ENCODE measurements at places on chromosomes 13 and 19. TPM values are rescaled to one million over a fixed set of nuclear protein-coding genes. Genes with fewer than 3 reads are reported as not detected.

ZNF480 gene
- 8.2 TPM for total RNA-seq

FAM124A gene
- total RNA-seq = 25.0 TPM

MTIF3 gene
- 52.5 TPM for total RNA-seq

NBEA gene
- 3.5 TPM for total RNA-seq

ZNF443 gene
- 3.5 TPM for total RNA-seq

GNA15 gene
- total RNA-seq = under 0.01 TPM

C13orf42 gene
- total RNA-seq = not detected

UBE2L5 gene
- total RNA-seq = not detected

ZNF805 gene
- total RNA-seq = 28.1 TPM

OR7D2 gene
- 0.43 TPM for total RNA-seq

ZNF681 gene
- 0.32 TPM for total RNA-seq

CRTC1 gene
- 2.3 TPM for total RNA-seq

CADM4 gene
- 22.0 TPM for total RNA-seq

NLRP11 gene
- not detected for total RNA-seq

ADGRE2 gene
- total RNA-seq = 0.43 TPM

ANKLE1 gene
- 0.86 TPM for total RNA-seq

KLF1 gene
- not detected for total RNA-seq

FAM216B gene
- not detected for total RNA-seq

CLEC4G gene
- total RNA-seq = not detected

CXCL17 gene
- not detected for total RNA-seq

COL5A3 gene
- 10.6 TPM for total RNA-seq

GRIN2D gene
- 1.9 TPM for total RNA-seq

KASH5 gene
- total RNA-seq = not detected

SMIM44 gene
- not detected for total RNA-seq

PTGIR gene
- total RNA-seq = 5.5 TPM

SIGLECL1 gene
- not detected for total RNA-seq

FLT3LG gene
- 4.8 TPM for total RNA-seq

SLC1A5 gene
- total RNA-seq = 196 TPM

ERFL gene
- total RNA-seq = under 0.01 TPM
